ENCODE measurements at places on chromosomes 13 and 19.
A peak's percentile ranks its signal among the peaks of the same experiment; 100 is the strongest.

GRCh38 chr19:31118287-31118955 is 230.8 kb downstream of the TSHZ3 start:
- no peak for DNase-seq

GRCh38 chr19:11496391-11497163 is 9.1 kb downstream of the ZNF653 start:
- peak; percentile 82 for DNase-seq

GRCh38 chr19:40322271-40322610 is 26.0 kb downstream of the C19orf47 start:
- no peak for DNase-seq

DNA sequence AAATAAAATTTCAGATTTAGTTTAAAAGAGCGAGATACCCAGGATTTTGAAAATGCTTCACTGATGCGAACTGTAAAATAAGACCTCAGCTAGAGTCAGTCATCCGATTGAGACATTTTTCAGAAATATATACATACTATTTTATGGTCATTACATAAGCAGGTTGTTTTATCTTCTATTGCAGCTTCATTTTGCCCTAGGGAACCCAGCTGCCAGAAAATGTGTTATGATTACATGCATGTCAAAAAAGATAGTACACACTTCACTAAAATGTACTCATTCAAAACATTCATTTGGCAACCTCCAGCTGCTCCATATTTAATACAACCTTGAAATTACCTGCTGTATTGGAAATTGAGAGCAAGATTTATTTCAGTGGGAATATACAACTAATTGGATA is 483.8 kb upstream of the SLITRK6 start:
- no peak for DNase-seq

GRCh38 chr19:43229315-43229714 is 23.9 kb upstream of the PSG4 start:
- DNase-seq = no peak

DNA sequence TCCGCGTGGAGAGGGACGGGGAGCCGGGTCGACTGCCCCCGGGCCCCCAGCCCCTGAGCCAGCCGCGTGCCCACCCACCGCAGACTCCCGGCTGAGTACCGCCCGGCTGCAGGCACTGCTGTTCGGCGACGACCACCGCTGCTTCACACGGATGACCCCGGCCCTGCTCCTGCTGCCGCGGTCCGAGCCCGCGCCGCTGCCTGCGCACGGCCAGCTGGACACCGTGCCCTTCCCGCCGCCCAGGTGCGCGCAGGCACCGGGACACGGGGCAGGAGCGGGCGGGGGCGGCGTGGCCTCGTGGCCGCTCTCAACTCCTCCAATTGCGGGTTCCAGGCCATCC is 1.6 kb downstream of the AMH start:
- DNase-seq = no peak

- no peak for DNase-seq
Measured at GRCh38 chr19:29484876-29485275, 40.9 kb upstream of the VSTM2B start.

GRCh38 chr19:13207237-13207845 is 57.1 kb downstream of the IER2 start:
- DNase-seq = peak; percentile 79

DNA sequence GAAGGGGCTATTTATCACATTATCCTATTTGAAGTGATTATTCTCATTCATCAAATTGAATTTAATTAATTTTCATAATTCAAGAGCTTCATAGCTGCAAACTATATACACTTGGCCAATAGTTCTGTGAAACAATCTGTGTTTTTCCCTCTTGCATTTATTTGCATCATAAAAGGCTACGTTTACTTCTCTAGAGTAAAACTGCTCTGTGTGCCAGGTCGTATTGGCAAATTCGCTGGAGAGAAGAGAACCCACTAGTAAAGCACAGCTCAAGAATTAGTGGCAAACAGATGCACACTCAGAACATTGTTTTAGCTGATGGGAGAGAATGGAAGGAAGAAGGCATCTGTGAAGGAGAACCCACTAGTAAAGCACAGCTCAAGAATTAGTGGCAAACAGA is 81.8 kb downstream of the CYSLTR2 start:
- no peak for DNase-seq

DNA sequence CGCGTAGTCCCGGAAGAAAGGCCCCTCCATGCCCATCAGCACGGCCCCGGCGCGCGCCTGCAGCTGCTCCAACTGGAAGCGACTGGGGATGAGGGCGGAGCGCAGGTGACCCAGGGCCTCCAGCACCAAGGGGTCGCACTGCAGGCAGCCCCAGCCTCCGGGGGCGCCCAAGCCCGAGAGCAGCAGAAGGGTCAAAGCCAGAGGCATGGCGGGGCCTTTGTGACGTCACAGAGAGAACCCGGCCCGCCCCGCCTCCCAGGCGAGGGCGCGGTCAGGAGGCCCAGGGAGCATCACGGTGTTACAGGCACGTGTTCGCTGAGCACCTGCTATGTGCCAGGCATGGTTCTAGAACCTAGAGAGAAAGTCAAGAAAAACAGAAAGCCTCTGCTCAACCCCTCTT is at the start of gene IZUMO2:
Gene IZUMO2 (minus strand): TSS at position 294 of the 400 bp plus-strand sequence. CDS start 87 bp downstream, at position 207.
- DNase-seq = no peak

GRCh38 chr13:20994441-20994821 is 67.0 kb downstream of the LATS2 start:
- DNase-seq = no peak

GRCh38 chr13:93732186-93732585 is 505.6 kb downstream of the GPC6 start:
- no peak for DNase-seq

DNA sequence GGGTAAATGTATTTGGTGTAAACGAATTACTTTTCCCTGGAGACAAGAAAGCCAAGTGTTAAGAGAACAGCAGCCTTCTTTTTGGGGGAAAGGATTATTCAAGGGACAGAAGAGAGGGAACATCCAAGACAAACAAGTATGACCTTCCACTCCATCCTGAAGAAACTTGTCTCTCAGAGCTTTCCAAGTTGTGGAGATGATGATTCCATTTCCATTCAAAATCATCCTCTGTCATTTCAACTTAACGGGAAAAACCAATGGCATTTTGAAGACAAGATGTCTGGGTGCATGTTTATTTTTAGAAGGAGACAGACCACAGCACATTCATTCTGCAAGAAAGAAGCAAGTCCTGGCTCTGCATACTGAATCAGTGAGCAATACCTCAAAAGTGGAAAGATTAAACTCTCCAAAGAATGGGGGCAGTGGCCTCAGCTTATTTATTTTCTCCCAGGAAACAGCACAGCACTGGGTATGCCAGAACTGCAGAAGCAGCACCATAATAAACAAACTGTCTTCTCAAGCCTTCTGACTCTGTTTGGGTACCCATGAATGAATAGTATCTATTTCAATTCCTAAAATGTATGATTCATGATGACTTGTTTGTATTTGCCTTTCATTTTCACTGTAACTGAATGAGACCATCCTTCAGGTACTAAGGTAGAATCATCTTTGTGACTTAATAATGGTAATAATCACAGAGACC is 541.0 kb downstream of the RFC3 start:
- DNase-seq = no peak

DNA sequence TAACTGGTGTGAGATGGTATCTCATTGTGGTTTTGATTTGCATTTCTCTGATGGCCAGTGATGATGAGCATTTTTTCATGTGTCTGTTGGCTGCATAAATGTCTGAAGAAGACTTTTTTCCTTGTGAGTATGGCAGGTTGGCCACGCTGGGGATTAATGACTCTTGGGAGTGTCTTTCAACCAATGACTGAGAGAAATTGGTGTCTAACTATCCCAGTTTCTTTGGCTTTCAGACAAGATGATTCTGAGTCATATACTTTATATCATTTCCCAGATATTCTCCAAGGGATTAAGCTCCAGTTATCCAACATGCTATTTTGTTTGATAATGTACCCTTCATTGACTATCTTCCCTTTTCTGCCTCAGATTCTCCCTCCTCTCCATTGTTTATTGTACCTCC is 35.5 kb upstream of the CSNK1A1L start:
- DNase-seq = no peak
